Regular cardiac myocyte (primary cell): ENCODE measurements at places on chromosomes 7 and 10. TPM values are rescaled to one million over a fixed set of nuclear protein-coding genes. Genes with fewer than 3 reads are reported as not detected.

The ZNF92 gene
- total RNA-seq, result 5.9 and 9.2 TPM in 2 replicates

The CD36 gene
- 406 and 4,004 TPM in 2 replicates for total RNA-seq

The NPY4R gene
- 0.19 and 0.28 TPM in 2 replicates for total RNA-seq

The DOCK4 gene
- 9.6 and 26.6 TPM in 2 replicates for total RNA-seq

The XRCC2 gene
- 1.1 and 6.9 TPM in 2 replicates for total RNA-seq

The TACC2 gene
- 1.1 and 3.6 TPM in 2 replicates for total RNA-seq

The CYP2E1 gene
- 0.19 and 0.28 TPM in 2 replicates for total RNA-seq

The SPDYE2B gene
- not detected in 2 replicates for total RNA-seq

The CCDC172 gene
- total RNA-seq, result not detected in 2 replicates

The TWIST1 gene
- total RNA-seq, result 33.5 and 39.5 TPM in 2 replicates

The HABP2 gene
- total RNA-seq, result under 0.01 and 0.19 TPM in 2 replicates

The ABCA13 gene
- under 0.01 and 0.56 TPM in 2 replicates for total RNA-seq

The FAM25C gene
- total RNA-seq, result not detected in 2 replicates

The PITX3 gene
- total RNA-seq, result under 0.01 TPM in 2 replicates

The ADAMTS14 gene
- 1.9 and 4.2 TPM in 2 replicates for total RNA-seq

The CYP3A5 gene
- under 0.01 TPM in 1 of 2 replicates, not detected in the other for total RNA-seq

The ADK gene
- total RNA-seq, result 29.6 and 82.4 TPM in 2 replicates

The SEMA3D gene
- total RNA-seq, result 7.0 and 13.2 TPM in 2 replicates

The SPDYE5 gene
- total RNA-seq, result under 0.01 TPM in 1 of 2 replicates, not detected in the other

The FGFR2 gene
- under 0.01 and 0.19 TPM in 2 replicates for total RNA-seq

The STOX1 gene
- under 0.01 and 0.19 TPM in 2 replicates for total RNA-seq

The CC2D2B gene
- total RNA-seq, result under 0.01 and 0.19 TPM in 2 replicates

The ASAH2 gene
- total RNA-seq, result 0.28 and 1.3 TPM in 2 replicates

The FEZF1 gene
- total RNA-seq, result not detected in 2 replicates

The COL13A1 gene
- 27.6 and 44.3 TPM in 2 replicates for total RNA-seq

The HMX2 gene
- total RNA-seq, result not detected in 2 replicates

The NAT16 gene
- total RNA-seq, result not detected in 2 replicates

The CDNF gene
- 1.1 and 1.2 TPM in 2 replicates for total RNA-seq

The AKR1C4 gene
- not detected in 2 replicates for total RNA-seq

The RELN gene
- total RNA-seq, result 20.0 and 94.7 TPM in 2 replicates

The CCDC146 gene
- total RNA-seq, result 0.77 and 2.5 TPM in 2 replicates

The NEURL1 gene
- total RNA-seq, result under 0.01 TPM in 2 replicates

The ADRB1 gene
- under 0.01 TPM in 2 replicates for total RNA-seq

The SCD gene
- 77.3 and 96.7 TPM in 2 replicates for total RNA-seq
